Stimulated activated CD8-positive, alpha-beta memory T cell treated with anti-CD3 and anti-CD28 coated beads, Interleukin-4, amount 100 ng/mL, for 4 hours (primary cell): ENCODE measurements at places on chromosomes 16 and 17.

DNA sequence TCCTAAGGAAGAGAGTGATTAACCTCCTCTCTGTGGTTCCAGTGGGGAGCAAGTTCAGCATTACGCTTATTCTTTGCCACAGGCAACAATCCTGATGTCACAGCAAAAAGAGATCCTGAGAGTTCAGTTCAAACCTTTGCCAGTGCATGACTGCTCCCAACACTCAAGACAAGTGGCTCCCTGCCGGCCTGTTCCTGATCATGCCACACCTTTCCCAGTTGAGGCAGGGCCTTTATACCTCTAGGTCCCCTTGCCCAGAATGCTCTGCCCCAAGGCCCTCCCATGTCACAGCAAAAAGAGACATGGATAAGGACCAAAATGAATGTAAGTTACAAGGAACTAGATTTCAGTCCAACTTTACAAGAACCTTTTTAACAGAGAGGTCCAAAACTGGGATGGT, 31.0 kb upstream of the ARHGAP23 start:
- DNase-seq = no peak

- DNase-seq = no peak
Observed at GRCh38 chr16:88853325-88853941, 3.3 kb downstream of the GALNS start.

DNA sequence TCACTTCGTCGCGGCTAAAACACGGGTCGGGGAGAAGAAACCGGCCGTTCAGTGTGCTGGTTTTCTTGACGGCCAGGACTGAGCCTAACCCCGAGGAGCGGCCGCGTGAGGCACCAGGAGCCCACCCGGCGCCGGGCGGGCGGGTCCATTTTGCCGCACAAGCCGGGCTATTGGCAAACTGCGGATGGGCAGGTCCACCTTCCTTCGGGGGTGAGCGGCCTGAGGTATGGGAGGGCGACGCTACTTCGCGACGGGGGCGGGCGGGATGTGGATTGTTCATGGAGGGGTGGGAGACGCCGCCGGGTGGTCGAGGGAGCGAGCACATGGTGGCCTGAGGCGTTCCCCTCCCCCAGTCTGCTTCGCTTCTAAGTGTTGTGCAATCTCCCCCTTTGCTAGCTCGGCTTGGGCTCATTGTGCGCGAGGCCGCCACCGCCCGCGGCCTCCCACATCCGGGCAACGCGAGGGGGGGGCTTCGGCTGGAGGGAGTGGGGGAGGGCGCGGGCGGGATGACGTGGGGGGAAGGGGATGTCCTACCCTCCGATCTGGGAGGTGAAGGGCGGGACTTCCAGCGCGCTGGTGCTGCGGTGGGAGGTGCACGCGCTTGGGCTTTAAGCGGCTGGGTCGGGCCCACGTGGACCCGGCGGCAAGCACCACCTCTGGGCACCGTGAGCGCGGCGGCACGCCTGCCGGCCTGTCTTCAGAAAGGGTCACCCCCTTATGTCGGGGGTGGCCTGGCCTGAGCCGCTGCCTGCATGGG, 5.9 kb upstream of the CD68 start:
- peak; percentile 88 for DNase-seq

GRCh38 chr16:407253-407652, 5.6 kb downstream of the DECR2 start:
- no peak for DNase-seq

GRCh38 chr16:60905811-60906210, 1130.4 kb downstream of the CDH8 start:
- DNase-seq = no peak

DNA sequence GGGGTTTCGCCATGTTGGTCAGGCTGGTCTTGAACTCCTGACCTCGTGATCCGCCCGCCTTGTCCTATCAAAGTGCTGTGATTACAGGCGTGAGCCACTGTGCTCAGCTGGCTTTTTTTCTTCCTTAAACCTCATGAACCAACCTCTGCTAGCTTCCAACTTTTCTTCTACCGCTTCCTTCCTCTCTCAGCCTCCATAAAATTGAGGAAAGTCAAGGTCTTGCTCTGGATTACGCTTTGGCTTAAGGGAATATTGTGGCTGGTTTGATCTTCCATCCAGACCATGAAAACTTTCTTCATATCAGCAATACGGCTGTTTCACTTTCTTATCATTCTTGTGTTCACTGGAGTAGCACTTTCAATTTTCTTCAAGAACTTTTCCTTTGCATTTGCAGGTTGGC, 57.5 kb upstream of the SDK2 start:
- DNase-seq = no peak

DNA sequence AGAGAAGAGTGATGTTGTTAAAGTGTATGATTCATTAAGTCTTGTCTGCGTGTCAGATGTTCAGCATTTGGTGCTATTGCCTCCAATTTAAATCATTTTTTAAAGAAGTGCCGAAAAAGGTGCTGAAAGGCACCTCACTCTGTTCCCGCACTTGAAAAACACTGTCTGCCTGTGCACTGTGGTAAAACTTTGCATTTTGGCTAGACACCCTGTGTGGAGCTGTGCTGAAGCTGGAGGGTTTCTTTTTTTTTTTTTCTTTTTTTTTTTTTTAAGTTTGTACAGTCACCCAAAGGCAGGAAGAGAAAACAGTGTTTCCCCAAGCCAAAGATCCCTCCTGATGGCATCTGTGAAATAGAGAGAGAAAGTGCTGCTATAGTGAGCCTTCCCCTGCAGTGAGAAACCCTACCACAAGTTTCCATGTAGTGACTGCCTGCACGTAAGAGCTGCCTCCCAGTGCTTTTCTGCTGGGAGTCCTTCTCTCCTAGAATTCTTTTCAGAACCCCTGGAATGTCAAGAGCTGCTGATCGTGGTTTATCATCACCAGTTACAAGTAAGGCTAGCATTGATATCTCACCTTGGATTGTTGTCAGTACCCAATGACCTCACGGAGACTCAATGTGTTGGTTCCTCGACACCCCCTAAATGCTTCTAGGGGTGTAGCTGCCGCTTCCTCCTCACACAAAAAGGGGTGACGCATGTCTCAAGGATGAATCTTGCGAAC, 116.0 kb upstream of the SOX9 start:
- no peak for DNase-seq
